ENCODE measurements at places on chromosomes 5 and 9.

DNA sequence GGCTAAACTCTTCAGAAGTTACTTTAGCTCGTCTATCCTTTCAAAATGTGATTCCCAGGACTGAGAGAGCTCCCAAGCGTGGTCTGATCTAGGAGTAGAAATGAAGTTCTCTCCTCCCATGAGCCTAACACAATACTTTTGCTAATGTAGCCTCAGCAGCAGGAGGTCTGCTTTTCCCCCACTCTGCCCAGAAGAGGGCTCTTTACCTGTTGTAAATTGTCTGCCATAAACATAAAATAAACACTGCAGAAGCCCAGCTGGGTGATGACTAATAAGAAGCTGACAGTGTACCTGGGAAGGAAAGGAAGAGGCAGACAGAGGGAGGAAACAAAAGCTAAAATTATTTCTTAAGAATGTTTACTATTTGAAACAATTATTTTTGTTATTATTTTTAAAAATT is 15.4 kb downstream of the SLC36A3 start:
- DNase-seq = no peak

DNA sequence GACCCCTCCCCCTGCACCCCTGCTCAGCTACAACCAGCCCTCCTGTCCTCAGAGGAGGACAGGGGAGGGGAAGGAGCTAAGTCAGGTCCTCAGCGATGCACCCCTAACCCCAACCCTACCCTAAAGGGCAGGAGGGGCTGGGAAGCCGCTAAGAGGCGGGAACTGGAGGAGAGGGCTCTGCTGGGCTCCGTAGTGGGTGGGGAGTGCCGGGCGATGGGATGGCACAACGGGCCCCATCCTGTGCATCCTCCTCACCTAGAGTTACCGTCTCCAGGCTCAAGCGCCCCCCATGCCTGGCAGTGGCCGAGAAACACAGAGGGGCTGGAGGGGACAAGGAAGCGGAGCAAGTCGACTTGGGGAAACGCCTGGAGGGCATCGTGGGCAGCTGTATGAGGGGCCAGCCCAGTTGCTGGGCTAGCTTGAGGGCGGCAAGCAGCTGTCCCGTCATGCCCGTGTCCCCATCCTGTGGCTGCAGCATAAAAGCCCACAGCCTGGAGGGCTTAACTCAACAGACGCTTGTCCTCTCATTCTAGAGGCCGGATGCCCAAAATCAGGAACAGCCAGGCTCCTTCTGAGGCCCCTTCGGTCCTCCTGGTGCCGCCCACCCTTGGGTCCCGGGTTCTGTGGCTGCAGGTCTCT is 23.0 kb upstream of the UBAC1 start:
- no peak for DNase-seq

- no peak for DNase-seq
Measured at GRCh38 chr9:109442716-109443115, 55.4 kb downstream of the PTPN3 start.

- DNase-seq = no peak
Measured at GRCh38 chr9:86601697-86602096, 247.5 kb upstream of the TUT7 start.

GRCh38 chr5:141867651-141868050 is 10.6 kb downstream of the PCDH1 start:
- no peak for DNase-seq

DNA sequence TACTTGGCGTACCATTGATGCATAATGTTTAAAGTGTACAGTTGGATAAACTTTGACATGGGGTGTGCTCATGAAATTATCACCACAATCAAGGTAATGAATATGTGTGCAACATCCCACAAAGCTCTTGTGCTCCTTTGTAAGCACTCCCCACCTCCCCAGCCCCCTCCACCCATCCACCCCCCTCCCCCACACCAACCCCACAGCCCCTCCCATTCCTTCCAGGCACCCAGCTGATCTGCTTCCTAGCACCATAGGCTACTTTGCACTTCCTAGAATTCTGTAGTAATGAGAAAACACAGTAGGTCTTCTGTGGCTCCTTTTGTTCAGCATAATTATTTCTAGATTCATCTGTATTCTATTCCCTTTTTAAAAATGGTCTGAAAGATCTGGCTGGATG is 24.5 kb downstream of the FGD3 start:
- no peak for DNase-seq

- no peak for DNase-seq
Measured at GRCh38 chr5:156327296-156327695, 332 bp downstream of the SGCD start.

GRCh38 chr9:122251351-122251750 is 13.3 kb downstream of the RBM18 start:
- no peak for DNase-seq

DNA sequence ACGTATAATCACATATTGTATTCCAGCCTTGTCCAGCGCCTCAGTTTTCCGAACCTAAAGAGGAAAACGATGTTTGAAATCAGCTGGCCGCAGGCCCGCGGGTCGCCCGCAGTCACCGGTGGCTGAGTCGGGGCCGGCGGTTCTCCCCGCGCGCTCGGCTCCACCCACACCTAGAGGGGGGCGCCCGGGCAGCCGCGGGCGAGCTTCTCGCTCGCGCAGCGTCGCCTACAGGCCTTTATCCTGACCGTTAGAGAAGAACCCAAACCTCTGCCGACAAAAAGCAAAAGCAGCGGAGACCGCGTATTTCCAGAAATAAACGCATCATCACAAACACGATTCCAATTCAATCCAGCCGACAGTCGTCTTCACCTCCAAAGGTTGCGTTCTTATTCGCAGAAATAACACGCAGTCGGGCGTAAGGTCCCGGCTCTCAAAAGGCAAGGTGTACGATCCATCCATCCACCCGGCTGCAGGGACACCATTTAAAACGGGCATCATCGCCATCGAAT is 725 bp upstream of the NIPBL start:
- DNase-seq = peak; percentile 49

GRCh38 chr9:86660146-86660943 is 287.0 kb downstream of the GAS1 start:
- DNase-seq = no peak

- DNase-seq = no peak
Measured at GRCh38 chr5:172455511-172456061, 1.3 kb upstream of the SH3PXD2B start.

GRCh38 chr5:65721050-65721719 is 724 bp downstream of the SGTB start:
- DNase-seq = no peak

GRCh38 chr5:142036918-142037317 is 24.1 kb upstream of the GNPDA1 start:
- no peak for DNase-seq

DNA sequence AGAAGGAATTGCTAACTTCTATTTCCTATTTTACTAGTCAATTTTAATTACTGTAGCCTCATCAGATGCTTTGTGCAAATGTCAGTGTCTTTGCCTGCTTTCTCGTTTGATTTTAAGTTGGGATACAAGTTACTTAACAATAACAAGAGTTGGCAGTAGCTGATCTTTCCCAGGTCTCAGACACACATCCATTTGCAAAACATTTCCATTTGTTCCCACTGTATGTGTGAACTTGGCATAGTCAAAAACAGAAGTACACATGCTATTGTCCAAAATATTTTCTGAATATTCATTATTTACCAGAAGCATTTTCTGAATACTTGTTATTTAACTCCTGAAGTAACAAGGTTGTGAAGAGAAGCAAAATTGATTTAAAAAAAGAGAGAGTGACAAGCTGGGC is 35.0 kb upstream of the NAA35 start:
- DNase-seq = no peak

DNA sequence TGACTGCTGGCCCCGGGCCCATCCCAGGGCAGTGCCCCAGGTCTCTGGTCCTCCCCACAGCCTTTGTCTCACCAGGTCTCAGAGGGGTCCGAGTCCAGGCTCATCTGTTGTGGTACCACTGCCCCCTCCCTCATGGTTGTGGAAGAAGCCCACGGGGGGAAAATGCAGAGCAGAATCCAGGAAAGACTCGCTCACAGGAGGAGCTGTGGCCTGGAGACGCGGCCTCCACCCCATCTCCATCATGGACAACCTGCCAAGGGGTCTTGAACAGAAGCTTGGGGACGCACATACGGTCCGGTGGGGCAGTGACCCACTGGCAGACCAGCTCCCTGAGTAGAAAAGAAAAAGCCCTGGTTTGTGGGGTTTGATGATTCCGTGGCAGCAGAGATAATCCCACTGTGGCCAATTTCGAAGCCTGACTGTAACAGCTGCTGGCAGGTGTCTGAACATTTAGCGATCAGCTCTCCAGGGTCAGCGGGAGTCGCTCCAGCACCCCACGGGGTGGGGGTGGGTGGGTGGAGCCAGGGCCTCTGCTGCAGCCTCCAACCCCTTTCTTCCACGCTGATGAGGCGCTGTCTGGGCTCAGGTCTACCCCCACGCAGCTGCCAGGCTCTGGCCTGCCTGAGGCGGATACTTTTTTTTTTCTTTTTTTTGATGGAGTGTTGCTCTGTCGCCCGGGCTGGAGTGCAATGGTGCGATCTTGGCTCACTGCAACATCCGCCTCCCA is 1.9 kb upstream of the GRIN1 start:
- no peak for DNase-seq

Data from activated CD4-positive, CD25-positive, alpha-beta regulatory T cell (primary cell).